CD4-positive, alpha-beta T cell treated with Interleukin-2 at 100 ng/mL for 4 hours (primary cell): ENCODE measurements at places on chromosomes 2 and 18.

- DNase-seq: no peak
Measured at GRCh38 chr2:175834477-175834876, 167.6 kb downstream of the LNPK start.

DNA sequence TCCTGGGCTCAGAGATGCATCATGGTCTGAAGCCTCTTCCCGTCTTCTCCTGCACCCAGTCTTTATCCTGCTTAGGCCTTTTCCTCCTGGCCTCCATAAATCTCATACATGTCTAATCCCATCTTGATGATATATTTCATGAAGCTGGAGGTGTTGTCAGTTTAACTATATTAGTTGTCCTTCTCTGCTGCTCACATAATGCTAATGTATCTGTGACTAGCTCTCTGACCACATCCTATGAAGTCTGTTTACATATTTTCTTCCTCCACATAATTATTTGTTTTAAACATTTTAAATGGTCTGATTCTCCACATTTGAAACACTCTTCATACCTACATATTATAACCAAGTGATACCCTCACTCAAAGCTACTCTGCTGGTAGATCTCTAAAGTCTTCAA, 315.2 kb upstream of the RND3 start:
- no peak for DNase-seq

DNA sequence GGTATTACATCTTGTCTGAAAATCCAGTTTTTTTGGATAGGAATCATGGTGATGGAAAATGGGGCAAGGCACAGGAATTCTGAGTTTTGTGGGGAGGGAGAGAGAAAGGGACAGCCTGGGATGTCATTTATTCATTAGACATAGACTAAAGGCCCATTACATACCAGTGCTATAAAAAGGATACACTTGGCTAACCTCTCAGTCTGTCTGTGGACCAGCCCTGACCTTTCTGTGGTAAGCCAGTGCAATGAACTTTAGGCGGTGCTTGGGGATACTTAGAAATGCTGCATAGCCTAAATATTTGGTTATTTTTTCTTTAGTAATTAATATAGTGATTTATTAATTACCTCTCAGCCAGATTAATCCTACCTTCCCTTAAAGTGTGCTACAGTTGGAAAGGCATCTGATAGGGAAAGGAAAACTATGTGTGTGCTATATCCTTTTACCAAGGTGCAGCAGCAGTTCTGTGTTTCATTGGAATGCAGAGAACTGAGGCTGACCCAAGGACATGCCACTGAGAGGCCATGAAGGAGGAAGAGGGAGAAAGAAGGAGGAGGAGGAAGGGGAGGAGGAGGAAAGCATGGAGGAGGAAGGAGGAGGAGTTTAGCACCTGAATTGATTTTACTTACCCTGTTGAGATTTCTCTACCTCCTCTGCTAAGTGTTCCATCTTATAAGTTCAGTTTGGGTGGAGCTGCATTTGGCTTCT, 37.5 kb downstream of the KCNS3 start:
- no peak for DNase-seq

- no peak for DNase-seq
Measured at GRCh38 chr2:15795426-15795825, 144.9 kb upstream of the MYCN start.

GRCh38 chr2:194257095-194257494, 1399.9 kb upstream of the SLC39A10 start:
- no peak for DNase-seq

DNA sequence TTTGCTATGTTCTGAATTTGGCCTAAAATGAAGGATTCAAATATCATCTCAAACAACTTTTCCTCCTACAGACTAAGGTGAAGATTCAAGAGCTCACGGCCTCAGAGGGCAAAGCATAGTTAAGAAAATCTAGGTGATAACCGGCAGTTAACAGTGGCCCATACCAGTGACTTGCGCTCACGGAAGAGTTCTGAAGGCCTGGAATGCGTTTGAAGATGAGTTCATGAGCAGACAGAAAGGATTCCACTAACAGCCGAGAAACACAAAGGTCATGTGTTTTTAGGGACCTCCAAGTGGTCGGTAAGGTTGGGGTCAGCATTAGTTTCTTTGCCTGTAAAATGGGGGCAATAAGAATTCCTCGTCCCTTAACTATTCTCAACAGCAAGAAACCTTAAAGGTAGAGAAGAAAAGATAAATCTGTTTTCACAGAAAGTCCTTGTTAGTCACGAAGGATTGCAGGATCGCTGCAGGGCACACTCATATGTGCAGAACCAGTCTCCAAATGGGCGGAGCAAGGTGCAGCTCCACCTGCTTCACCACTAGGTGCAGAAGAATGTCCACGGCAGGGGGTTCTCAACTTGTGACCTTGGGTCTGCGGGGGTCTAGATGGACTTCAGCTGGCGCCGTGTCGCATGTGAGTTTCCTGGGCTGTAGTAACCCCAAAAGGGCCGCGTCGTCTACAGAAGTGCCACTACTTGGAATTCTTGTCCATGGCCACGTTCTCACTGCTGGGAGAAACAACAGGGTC, 708 bp upstream of the RPIA start:
- DNase-seq: peak; percentile 36

GRCh38 chr2:140122001-140122400, 1341.8 kb upstream of the NXPH2 start:
- DNase-seq: no peak

GRCh38 chr2:14094592-14094991, 537.9 kb upstream of the LRATD1 start:
- DNase-seq: no peak

GRCh38 chr2:59892398-59892797, 661.1 kb downstream of the BCL11A start:
- no peak for DNase-seq
